ENCODE measurements at places on chromosomes 5 and 9.

- DNase-seq = no peak
Observed at GRCh38 chr5:125321654-125322053, 575.2 kb upstream of the ZNF608 start.

DNA sequence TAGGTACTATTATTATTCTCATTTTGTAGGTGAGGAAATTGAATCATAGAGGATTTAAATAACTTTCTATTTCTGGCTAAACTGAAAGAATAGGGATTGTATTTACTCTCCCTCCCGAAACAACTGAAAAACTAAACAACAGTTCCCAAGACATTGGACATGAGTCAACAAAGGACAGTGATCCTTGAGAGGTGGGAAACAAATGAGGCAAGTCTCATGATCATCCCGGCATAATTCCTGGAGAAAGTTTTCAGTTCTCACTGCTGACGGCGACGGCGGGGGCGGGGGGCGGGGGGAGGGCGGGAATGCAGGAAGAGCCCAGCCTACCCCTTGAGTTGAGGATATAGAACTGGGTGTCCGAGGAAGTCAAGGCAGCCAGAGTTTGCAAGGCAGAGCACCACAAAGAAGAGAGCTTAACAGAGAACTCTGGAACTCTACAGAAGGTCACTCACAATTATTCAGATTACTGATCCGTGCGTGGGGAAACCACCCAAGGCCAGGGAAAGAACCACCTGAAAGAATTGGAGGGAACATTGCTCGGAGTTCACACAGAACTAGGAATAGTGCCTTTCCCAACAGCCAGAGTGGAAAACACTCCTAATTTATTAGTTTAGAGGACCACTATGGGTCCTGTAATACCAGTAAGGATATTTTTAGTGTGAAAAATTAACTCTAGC, 27.4 kb upstream of the WHRN start:
- no peak for DNase-seq

- DNase-seq = no peak
Observed at GRCh38 chr9:87671478-87671877, 54.4 kb upstream of the CTSL start.

DNA sequence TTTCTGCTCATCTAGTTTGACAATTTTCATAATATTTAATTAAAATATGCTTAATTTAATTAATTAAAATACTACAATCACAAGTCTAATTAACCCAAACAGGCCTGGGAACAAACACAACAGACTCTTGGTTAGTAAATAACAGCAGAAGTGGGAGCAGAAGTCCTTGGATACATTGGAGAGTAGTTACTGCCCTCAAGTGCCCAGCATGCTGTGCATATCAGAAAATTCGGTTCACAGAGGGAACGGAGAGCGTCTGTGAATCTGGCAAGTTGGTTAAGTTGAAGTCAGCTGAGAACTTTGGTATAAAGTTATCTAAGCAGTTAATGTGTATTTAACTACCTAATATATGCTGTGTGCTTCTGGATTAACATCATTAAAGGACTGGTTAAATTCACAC, 87.0 kb upstream of the ATG10 start:
- no peak for DNase-seq

GRCh38 chr9:26863074-26863473, 29.5 kb downstream of the CAAP1 start:
- DNase-seq = no peak

DNA sequence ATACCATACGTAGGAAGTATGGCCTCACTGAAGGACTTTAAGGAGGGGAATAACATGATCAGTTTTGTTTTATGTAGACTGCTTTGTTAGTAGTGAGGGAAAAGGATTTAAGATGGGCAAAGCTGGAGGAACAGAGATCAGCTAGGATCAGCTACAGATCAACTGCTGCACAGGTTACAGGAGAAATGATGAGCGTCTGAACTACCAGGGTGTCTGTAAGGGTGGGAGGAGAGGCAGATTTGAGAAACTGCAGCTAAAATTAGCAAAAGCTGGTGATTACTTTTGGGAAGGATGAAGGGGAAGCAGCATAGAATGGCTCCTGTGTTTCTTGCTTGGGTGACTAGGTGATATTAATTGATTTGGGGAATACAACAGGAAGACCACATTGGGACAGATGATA, 39.3 kb downstream of the VCP start:
- no peak for DNase-seq

- DNase-seq = no peak
Observed at GRCh38 chr9:126869368-126869767, 8.9 kb downstream of the ZBTB34 start.

DNA sequence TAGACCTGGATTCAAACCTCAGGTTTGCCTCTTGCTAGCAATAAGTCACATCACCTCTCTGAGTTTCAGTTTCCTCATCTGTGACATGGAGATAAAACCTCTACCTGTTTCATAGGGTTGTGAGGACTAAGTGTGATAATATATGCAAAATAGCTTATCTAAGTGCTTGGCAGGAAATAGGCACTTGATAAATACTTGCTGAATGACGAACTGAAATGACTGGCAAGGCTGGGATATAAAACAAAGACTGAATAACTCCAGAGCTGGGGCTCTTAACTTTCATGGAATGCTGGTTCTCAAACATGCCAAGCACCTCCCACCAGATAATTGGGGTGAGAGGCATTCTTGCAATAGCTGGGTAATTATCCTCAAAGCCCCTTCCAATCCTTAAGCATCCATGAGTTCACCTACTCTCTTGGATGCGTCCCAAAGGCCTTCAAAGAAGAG, 87.6 kb downstream of the ADRB2 start:
- no peak for DNase-seq

- DNase-seq = no peak
Observed at GRCh38 chr9:106936680-106937079, 73.7 kb downstream of the ZNF462 start.

DNA sequence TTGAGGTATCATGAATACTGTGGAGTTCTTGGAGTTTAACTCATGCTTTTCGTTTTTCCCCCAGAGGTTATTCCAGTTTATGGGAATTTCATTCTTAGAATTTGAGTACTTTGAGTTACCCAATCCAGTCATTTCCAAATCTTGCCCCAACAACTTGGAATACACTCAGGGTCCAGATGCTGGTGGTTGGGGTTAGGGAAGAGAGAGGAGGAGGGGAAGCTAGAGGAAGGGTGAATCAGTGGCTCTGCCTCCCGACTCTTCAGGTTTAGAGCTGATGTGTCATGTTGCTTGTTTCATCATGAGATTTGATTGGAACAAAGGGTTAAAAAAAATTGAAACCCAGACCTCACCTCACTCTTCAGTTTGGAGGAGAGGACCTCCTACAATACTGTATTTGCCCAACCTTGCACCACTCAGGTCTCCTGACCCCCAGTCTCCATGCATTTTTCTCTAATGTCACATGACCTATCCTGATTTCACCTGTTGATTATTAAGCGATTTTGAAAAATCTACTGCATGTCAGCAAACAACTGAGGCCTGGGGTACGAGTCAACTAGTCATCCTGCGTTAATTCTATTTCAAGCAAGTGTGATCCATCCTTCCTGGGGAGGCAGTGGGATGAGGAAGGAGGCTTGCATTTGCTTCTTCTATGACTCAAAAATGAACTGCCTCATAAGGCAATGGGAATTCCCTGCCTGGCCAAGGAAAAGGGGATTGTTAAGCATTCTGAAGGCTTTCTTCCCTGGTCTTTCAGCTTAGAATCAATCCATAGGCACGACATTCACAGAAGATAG, 6.2 kb upstream of the SLC1A3 start:
- DNase-seq = no peak

- no peak for DNase-seq
Observed at GRCh38 chr9:33379666-33380389, 22.5 kb downstream of the AQP7 start.

- DNase-seq = no peak
Observed at GRCh38 chr5:164672205-164672604, 1166.8 kb downstream of the MAT2B start.

DNA sequence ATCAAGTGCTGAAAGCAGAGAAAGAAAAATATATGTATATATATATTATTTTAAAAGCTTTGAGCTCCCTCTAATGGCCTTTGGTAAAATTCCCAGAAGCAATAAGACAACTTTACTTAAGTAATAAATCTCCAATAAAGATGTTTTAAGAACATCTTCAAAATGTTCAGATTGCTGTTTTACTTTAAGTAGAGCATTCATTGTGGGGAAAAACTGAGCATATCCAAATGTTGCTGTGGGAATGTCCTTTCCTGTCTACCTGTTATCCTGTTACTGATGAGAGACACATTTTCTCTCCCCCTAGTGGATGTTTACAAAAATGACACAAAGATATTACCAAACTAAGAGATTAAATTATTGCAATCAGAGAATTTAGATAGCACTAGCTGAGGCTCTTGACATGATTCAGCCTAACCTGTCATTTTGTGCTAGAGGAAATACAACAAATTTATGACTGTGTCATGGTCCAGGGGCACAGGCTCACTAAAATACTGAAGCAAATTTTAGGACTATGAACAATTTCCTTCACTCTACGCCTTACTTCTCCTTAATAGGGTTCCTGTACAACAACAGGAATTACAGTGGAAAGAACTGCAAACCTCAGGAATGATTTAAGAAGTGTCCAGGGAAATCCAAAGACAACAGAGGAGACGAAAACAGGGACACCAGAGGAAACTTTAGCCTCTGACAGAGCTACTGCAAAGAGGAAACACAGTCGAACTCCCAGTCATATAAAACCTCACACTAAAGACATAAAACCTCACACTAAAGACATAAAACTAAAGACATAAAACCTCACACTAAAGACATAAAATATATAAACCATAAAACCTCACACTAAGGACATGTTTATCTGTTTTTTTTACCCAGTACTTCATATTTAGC, 24.3 kb upstream of the PRRC1 start:
- DNase-seq = peak; percentile 55

DNA sequence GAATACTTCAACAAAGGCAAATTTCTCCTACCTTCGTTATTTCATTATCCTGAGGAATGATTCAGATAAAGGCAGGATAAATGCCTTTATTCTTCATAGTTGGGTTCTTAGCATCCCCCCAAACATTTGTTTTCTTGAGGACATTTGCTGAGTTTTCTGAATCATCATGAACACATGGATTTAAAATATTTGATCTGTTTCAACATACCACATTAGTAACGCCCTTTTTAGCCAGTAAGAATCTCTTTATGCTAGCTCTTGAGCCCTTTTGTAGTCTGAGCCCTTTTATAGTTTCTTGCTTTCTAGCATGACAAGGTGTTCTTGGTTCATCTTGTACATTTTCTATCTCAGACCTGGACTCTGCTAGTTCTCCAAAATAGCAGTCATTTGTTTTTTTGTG, 27.9 kb downstream of the SKIC3 start:
- DNase-seq = no peak

- no peak for DNase-seq
Observed at GRCh38 chr9:122822056-122822455, 6.3 kb downstream of the PDCL start.

- DNase-seq = no peak
Observed at GRCh38 chr5:1251678-1252580, 26.7 kb downstream of the SLC6A18 start.

- DNase-seq = no peak
Observed at GRCh38 chr5:142254431-142254830, 70.4 kb downstream of the SPRY4 start.

- DNase-seq = no peak
Observed at GRCh38 chr9:93009337-93010015, 49.0 kb upstream of the SUSD3 start.

- no peak for DNase-seq
Observed at GRCh38 chr5:111735583-111736270, 21.3 kb downstream of the NREP start.

DNA sequence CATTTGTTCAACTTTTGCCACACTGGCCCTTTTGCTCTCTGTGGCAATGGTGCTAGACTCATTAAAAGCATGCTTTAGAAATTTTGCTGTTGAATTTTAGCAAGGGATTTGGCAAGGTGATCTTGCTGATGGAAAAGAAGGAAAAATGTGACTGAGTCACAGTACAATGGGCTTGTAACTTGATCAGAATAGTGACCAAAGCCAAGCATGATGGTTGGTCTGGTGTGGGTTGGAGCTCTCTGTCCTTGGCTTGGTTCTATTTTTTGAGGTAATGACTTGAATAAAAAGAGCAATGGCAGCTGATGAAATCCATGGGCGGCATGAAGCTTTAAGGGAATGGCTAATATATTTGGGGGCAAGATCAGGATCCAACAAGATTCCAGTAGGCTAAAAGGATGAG, 114.4 kb upstream of the ZNF366 start:
- DNase-seq = no peak

DNA sequence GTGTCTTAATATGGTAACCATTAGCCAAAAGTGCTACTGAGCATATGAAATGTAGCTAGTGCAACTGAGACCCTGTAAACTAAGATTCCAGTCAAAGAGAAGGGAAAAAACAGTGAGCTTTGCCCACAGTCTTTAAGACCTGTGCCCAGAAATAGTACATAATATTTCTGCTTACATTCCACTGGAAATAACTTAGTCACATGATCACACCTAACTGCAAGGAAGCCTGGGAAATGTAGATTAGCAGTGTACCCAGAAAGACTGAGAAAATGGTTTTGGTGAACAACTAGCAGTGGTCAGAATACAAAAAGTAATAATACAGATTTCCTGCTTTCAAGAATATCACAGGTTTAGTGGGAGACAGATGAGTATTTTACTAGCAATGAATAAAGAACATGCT, 2.5 kb upstream of the CPLANE1 start:
- DNase-seq = no peak

DNA sequence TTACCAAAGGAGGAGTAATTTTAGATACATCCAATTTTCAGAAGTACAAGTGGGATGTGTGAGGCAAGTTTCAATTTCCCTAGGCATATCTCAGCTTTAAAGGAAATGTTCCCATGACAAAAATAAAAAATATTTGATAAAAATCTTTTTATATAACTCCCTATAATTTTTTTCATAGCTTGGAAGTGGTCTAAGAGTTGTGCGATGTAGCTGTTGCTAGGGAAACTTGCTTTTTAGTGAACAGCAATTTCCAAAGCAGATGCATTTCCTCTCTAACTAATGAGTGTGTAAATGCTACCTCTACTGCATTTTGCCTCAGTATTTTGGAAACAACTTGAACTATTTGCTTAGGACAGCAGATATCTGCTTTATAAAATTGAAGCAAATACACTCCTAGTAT, 39.6 kb downstream of the MACIR start:
- DNase-seq = no peak

GRCh38 chr9:34027845-34028574, 20.7 kb downstream of the UBAP2 start:
- DNase-seq = no peak

GRCh38 chr5:131379723-131380122, 115.9 kb downstream of the CDC42SE2 start:
- no peak for DNase-seq
